ENCODE measurements at places on chromosomes 5 and 9.

DNA sequence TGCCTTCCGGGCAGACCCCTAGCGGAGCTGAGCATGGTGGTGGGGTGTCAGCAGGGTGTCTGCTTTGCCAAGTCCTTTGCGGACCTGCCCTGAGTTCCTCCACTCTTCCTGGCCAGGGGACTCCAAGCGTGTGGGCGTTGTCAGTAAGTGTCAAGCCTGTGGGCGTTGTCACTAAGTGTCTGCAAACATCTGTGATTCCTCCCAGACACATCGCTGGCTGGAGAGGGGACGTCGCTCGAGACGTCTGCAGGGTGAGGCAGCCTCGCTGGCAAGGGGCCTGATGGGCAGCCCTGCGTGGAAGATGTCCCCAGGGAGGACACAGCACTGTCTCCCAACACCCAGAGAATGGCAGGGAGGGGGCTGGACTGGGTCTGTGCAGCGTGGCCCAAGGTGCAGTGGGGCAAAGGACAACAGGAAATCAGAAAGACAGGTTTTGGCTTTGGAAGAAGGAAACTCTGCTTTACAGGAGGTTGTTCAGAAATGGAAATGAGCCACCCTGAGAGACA is 28.8 kb downstream of the ADAMTSL2 start:
- peak; percentile 27 for DNase-seq

- no peak for DNase-seq
Measured at GRCh38 chr9:29068461-29068860, 1495.2 kb upstream of the C9orf72 start.

- DNase-seq = no peak
Measured at GRCh38 chr9:31519011-31519410, 865.4 kb upstream of the ACO1 start.

GRCh38 chr5:60672693-60673264 is 27.2 kb downstream of the DEPDC1B start:
- no peak for DNase-seq

GRCh38 chr9:97478301-97478981 is 23.0 kb upstream of the TMOD1 start:
- DNase-seq = no peak

DNA sequence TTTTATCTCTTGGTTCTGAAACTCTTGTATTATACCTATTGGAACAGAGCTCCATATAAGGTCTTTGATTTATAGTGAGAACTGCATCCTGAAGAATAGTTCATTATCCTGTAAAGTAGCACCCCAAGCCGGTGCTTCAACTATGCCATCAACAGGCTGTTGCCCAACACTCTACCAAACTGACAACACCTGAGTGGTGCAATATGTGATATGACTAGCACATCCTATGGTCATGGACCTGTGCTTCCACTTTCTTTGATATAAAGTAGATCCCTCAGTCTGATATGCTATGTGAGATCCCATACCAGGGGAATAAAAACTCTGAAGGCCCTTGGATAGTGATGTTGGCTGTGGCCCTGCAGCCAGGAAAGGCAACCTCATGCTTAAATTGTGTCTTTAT is 15.8 kb downstream of the CSF2 start:
- DNase-seq = no peak
